ENCODE measurements at places on chromosomes 7 and 10.
A peak's percentile ranks its signal among the peaks of the same experiment; 100 is the strongest.

DNA sequence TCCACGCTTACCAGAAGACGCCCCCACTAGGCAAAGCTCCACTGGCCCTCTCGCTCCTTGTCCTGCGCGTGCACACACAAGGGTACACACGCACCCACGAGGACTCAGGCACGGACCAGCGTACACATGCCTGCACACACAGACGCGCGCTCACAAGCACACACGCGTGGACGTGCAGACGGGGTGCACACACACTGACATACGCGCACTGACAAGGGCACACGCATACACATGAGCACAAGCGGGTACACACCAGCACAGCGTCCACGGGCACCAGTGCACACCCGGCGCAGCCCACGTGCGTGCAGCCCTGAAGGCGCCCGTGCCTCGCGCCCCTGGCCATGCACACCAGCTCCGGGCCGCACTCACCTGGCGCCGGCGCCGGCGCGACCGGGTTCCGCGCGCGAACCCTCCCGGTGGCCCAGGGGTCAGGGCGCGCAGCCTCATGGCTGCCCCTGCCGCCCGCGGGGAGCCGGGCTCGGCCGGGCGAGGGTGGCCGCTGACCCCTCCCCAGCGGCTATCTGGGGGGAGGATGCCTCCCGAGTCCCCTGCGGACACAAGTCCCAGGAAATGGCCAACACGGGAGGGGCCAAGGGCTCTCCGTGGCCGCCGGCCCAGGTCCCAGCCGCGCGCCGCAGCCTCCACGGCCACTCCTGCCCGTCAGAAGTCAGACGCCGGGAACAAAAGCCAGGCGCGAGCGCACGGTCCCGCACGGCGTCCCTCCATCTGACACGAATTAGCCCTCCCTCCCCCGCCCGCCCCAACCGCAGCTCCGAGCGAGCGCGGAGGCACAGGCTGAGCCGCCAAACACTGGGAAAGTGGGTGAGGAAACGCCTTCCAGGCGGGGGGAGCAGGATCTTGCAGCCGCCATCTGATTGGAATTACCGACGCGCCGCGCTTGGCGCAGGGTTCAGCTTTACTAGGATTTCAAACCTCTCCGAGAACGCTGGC, 45.0 kb downstream of the TNS3 start:
- peak; percentile 44 for DNase-seq

DNA sequence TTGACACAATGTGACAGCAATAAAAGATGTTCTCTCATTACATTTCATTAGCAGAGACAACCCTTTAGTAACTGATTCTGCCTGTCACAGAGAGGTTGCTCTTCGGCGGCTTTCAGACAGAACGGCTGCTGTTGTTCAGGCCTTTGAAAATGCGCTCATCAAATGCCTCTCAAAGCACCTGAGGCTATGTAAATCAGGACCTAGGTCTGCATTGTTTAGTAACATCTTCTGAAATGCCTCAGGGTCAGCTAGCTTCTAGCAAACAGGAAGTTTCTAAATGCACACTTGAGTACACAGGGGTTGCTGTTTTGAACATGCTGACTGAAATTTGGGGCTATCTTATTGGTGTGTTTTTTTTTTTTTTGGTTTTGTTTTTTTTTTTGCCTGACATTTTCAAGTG, 143.3 kb upstream of the DKK1 start:
- no peak for DNase-seq

- peak; percentile 36 for DNase-seq
Observed at GRCh38 chr7:75623390-75624133, 115.2 kb downstream of the HIP1 start.

DNA sequence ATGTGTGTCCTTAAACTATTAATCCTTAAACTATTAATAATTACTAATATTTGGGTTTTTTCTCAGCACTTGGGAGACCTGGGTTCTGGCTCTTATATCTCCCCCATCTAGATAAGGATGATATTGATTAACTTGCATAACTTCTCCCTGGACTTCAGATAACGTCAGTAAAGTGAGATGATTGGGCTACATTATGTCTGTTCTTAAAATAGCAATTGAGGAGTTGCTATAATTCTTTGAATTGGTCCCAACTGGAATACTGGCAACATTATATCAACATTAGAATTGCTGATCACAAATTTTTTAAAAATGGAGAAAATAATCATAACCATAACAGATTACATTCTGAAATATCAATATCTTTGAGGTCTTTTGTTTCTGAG, 1.9 kb downstream of the APBB1IP start:
- no peak for DNase-seq

DNA sequence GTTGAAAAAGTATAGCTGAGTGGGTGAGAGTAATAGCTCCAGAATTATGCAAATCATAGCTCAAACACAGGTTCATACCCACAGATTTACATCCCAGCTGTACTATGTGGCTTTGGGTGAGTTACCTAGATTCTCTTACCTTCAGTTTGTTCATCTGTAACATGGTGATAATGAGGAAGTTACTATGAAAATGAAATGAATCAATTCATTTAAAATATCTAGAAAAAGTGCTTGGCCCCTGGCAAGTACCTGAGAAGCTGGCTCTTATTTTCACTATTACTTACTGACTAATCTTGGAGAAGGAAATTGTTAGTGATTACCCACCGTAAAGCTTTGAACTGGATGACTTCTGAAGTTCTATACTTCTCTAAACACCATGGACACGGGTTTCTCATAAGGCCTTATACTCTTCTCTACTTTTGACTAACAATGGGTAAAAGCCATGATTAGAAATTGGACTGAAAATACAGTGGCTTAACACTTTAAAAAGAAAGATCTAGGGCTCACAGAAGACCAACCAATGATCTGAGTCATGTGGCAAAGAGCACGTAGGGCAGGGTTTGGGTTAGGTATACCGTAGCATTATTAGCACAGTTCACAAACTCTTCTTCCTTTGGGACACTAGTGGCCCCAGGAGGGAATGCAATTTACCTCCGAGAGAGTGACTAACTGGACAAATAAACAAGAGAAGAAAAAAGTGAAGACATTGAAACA, 149.2 kb downstream of the PLPP4 start:
- no peak for DNase-seq

DNA sequence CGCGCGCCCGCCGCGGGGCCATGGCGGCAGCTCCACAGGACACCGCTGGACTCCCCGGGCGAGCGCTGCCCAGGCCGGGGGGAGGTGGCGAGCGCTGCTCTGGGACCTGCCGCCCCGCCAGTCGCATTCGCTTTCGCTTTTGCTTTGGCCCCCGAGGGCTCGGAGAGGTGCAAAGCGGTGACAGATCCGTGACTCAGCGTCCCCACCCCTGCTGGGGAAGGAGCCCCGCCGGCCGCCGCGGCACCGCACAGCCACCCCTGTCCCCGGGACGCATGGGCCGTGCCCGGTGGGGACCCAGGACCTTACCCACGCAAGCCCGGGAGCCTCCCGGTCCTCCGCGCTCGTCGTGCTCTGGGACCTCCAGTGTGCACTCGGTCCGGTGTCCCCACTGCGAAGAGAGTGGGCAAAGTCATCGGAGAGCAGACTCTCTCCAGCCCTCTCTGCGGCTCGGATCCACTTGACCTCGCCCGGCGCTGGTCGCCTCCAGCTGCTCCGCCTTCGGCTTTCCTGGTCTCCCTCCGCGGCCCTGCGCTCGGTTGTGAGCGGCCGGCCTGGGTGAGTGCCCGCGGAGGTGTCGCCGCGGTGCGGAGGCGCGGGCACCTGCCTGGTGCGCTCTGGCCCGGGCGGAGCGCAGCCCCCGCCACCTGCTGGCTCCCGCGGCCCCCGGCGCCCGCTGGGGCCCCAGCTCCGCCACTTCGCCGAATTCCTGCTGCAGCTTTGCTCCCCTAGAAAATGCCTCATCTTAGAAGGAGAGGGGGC, at the start of gene IL15RA:
Gene IL15RA, minus strand, starts transcription at position 73 of the 759 bp plus-strand sequence. Its CDS starts 51 bp downstream, at position 22.
- peak; percentile 90 for DNase-seq

GRCh38 chr10:103835096-103836050, 20.0 kb downstream of the SH3PXD2A start:
- peak; percentile 33 for DNase-seq

DNA sequence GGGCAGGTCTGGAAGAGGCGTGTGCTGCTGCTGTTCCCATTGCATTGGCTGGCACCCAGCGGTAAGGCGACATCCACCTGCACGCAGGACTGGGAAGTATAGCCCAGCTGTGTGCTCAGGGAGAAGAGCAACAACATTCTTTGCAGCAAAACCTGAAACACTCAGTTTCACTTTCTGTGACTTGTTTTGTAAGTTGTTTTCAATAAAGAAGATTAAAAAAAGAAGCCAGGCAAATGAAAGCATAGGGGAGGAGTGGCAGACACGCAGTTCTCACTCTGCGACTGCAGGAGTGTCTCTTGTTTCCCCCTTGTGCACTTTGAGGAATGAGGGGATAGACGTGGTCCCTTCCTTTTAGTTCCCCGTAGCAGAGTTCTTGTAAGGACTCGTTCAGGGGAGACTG, 5.8 kb downstream of the FBH1 start:
- DNase-seq, result no peak

GRCh38 chr10:80090121-80090520, 11.7 kb downstream of the TMEM254 start:
- DNase-seq, result peak; percentile 17

DNA sequence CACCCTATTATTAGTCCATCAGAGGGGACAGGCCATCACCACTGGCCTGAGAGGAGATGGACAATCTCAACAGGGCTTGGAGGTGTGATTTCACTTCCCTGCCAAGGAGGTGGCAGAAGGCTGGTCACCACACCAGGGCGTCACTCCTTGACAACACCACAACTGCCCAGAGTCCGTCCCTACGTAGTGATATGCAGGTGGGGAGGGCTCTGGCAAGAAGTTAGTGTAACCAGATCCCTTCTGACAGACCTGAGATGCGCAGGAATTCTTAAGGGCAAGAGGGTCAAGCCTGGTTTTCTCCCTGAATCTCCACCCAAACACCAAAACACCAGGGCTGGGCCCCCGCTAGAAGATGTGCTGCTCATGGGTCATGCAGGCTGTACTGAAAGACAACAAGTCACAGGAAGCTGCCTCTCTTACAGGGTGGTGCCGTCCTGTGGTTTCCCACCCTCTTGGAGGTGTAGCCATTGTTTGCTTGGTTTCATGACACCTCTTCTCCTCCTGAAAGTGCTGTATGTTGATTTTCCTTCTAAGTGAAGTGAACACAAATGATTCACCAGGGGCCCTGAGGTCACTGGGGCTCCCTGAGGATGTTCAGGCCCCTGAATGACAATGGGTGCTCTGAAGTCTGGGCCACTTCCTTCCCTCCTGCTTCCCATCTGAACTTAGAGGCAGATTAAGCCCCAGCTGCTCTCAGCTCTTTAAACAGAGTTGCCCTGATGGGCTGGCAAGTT, 27.1 kb downstream of the ATXN7L1 start:
- DNase-seq, result peak; percentile 89

- DNase-seq, result no peak
Observed at GRCh38 chr10:1754506-1755153, 17.3 kb upstream of the ADARB2 start.

DNA sequence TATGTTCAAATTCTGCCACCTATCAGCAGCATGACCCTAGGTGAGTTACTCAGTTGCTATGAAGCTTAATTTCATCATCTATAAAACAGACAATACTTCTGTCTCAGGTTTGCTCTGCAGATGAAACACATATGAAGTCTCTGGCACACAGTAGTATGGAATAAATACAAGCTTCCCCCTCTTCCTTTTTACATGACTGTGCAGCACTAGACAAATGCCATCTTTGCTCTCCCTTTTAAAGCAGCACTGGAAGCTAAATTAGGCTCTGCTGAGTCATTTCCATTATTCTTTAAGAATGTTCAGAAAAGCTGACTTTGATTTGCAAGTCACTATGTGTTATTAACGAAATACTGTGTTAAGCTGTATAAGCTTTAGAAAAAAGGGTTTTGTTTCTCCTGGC, 40.7 kb upstream of the ANAPC16 start:
- no peak for DNase-seq

GRCh38 chr10:126585249-126586017, 85.1 kb downstream of the C10orf90 start:
- no peak for DNase-seq

GRCh38 chr10:22959950-22960349, 32.1 kb downstream of the ARMC3 start:
- DNase-seq, result no peak

- no peak for DNase-seq
Observed at GRCh38 chr7:139982927-139983920, 79.5 kb downstream of the PARP12 start.

GRCh38 chr7:27180431-27181420, 4.3 kb downstream of the HOXA11 start:
- DNase-seq, result no peak
